ENCODE measurements at places on chromosomes 16 and 17.

- DNase-seq, result no peak
Measured at GRCh38 chr16:22314661-22315626, 17.7 kb downstream of the POLR3E start.

- no peak for DNase-seq
Measured at GRCh38 chr16:89519881-89520280, 11.7 kb downstream of the SPG7 start.

- DNase-seq, result no peak
Measured at GRCh38 chr17:39231091-39231561, 5.4 kb upstream of the STAC2 start.

DNA sequence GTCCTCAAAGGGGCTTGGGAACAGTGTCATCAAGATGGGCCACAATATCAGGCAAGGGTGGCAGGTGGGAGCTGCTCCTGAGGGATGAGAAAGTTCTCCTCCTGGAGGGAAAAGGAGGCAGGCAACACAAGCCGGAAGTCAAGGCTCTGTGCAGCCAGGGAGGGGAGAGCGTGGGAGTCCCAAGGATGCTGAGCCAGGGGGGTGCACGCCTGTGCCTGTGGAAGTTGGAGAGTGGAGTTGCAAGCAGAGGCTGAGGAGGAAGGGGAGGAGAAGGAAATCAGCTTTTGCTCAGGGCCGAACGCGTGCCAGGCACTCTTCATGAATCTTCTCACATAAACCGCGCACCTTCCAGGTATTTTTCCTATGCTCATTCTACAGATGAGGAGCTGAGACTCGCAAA lies 7.4 kb upstream of the SLC13A2 start:
- no peak for DNase-seq

DNA sequence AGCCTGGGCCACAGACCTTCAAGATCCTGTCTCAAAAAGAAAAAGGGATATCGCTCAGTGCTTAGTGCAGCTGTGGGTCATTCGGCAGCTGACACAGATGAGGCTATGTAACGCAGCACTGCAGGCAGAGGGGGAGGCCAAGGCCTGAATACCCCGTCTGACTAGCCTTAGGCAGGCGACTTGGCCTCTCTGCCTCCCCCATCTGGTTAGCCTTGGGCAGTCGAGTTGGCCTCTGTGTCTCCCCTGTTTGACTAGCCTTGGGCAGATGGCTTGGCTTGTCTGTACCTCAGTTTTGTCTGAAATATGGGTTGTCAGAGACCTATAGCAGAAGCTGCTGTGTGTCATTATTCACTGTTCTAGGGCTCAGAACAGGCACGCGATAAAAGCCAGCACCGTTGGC lies 10.0 kb downstream of the SPATA33 start:
- DNase-seq, result no peak

GRCh38 chr17:78120971-78121800 lies 7.4 kb downstream of the TMC6 start:
- DNase-seq, result no peak

GRCh38 chr17:51764387-51764971 lies 394.0 kb downstream of the CA10 start:
- DNase-seq, result peak; percentile 16

DNA sequence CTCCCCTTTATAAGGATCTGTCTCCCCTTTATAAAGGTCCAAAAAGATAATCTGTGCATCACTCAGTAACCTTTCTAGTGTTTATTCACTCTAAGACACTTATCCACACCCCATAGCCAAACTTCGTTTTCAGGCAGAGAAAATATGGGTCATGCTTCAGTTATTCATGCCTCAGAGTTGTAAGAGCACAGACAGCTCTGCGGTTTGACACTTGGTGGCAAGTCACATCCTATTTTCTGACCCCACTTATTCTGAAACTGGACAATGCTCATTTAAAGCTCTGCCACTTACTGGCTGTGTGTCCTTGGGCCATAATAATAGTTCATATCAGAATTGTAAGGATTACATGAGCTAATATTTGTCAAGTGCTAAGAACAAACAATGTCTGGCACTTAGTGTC lies 2.0 kb upstream of the KRTAP2-1 start:
- no peak for DNase-seq

DNA sequence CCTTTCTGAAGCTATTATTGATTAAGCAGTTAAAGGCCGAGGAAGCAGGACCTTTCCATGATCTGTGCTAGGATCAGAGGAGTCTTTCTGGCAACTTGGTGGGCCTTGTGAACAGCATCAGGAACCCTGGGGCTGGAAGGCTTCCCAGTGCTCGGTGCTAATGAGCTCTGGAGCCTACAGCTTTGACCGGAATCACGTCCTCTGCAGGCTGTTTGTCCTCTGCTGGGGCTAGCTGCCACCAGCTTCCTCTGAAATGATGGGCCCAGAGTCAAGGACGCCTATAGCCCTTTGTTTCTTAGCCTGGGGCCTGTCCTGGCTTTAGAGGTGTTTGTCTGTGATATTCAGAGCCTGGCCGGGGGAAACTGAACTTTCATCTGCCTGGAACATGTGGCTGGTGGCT lies 111.6 kb downstream of the SHISA9 start:
- no peak for DNase-seq

DNA sequence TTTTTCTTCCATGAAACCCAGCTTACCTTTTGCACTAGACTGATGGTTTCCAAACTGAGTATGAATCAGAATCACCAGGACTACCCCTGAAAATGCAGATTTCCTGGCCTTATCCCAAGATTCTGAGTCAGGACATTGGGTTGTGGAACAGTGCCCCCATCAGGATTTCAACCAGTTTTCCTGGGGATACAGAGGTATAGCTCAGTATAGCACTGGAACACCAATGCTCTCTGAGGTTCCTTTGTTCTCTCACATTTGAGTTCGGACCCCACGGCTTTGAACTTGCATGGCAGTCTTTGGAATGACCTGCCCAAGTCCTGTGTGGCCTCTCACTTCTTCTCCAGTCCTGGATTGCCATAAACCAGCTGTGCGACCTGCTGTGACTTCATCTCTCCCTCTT lies 12.8 kb upstream of the CCL8 start:
- no peak for DNase-seq

- peak; percentile 99 for DNase-seq
Measured at GRCh38 chr17:56699186-56699894, 105.8 kb downstream of the NOG start.

DNA sequence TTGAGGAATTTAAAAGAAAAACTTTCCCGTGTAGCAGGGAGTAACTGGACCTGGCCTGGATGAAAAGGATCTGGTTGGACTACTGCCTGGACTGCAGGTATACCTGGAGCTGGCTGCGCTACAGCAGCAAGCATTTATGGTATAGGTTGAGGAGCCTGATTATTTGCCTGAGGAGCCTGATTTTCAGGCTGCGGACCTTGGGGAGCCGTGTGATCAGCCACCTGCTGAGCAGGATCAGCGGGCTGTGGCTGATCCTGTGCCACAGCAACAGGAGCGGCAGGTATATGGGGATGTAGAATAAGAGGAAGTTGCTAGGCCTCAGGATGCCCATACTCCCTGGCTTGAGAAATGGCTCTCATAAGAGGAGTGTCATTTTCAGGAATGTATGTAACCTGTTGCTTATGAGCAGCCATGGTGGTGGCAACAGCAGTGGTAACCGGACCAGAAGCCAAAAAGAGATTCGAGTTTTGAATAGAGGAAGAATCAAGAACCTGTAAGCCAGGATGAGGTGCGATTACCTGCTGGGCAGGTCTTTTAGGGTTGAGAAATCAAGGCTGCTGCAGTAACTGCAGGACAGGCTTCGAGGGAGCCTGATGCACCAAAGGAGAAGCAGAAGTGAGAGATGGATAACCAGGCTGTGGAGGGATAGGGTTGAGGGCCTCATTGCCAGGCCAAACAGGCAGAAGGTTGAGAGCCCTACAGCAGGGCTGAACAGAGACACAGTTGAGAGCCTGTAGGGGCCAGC lies 60.9 kb upstream of the ARL4D start:
- no peak for DNase-seq
